ENCODE measurements at places on chromosomes 5 and 9.

GRCh38 chr5:151961557-151961956 is 36.9 kb upstream of the GLRA1 start:
- no peak for DNase-seq

- no peak for DNase-seq
Measured at GRCh38 chr9:92971121-92971520, 23.8 kb downstream of the FGD3 start.

GRCh38 chr9:102035929-102036328 is 297.5 kb upstream of the GRIN3A start:
- no peak for DNase-seq

DNA sequence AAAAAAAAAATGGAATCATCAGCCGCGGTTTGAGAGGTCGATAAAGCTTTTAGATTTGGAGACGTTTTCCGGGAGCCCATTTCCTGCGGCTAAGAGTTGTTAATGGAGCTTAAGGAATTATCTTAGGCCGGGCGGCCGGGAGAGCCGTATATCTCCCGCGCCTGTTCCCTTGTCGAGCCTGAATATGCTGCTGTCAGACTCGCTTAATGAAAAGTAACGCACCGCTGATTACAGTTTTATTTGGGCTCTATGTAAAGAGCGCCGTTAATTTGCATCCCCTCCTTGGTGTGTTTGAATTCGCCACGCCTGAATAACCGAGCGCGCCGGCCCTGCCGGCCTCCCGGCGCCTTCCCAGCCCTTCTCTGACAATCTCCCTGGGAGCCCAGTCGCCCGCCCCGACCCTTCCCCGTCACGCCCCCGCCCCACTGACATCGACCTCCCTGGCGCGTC is 7.9 kb downstream of the IRX4 start:
- no peak for DNase-seq

DNA sequence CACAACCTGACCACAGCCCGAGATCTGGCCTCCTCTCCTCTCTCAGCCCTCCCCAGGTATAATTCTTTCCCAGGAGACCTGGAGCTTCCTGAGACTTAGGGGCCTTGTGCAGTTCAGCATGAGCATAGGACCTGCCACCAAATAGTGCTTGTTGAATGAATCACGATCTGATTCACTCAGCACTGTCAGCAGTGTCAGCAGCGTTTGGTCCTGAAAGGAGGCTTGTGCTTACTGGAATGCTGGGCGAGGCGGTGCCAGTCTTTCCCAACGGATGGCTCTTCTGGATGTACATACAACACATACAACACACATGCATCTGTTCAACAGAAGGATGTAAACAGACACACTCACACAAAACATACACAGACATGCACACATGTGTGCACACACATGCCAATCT is 173.3 kb downstream of the COL23A1 start:
- DNase-seq = peak; percentile 81

- peak; percentile 86 for DNase-seq
Measured at GRCh38 chr5:98772415-98773213, 849 bp upstream of the RGMB start.

- DNase-seq = peak; percentile 23
Measured at GRCh38 chr9:5025416-5025815, 40.3 kb downstream of the JAK2 start.

GRCh38 chr5:175381130-175381529 is 62.9 kb downstream of the DRD1 start:
- no peak for DNase-seq

DNA sequence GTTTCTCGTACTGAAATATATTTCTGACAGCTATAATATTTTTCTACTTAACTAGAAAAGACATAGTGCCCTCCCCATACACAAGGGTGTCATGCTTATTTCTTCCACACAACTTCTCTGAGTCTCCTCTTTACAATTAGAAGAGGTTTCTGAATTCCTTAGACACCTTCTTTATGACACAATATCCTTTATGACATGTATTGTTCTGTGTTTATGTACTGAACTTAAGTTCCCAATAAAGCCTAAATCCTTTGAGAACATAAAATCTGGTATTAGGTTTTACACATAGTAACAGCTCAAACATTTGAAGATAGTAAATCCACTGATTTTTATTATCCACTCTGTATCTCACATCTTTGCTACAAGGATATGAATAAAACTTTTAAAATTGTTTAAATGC is 32.5 kb downstream of the GRAMD2B start:
- no peak for DNase-seq

GRCh38 chr5:143892271-143892670 is 80.3 kb downstream of the HMHB1 start:
- DNase-seq = no peak

GRCh38 chr5:39283231-39283818 is 64.0 kb upstream of the FYB1 start:
- peak; percentile 67 for DNase-seq

- no peak for DNase-seq
Measured at GRCh38 chr5:179276838-179277395, 68.3 kb downstream of the ADAMTS2 start.

DNA sequence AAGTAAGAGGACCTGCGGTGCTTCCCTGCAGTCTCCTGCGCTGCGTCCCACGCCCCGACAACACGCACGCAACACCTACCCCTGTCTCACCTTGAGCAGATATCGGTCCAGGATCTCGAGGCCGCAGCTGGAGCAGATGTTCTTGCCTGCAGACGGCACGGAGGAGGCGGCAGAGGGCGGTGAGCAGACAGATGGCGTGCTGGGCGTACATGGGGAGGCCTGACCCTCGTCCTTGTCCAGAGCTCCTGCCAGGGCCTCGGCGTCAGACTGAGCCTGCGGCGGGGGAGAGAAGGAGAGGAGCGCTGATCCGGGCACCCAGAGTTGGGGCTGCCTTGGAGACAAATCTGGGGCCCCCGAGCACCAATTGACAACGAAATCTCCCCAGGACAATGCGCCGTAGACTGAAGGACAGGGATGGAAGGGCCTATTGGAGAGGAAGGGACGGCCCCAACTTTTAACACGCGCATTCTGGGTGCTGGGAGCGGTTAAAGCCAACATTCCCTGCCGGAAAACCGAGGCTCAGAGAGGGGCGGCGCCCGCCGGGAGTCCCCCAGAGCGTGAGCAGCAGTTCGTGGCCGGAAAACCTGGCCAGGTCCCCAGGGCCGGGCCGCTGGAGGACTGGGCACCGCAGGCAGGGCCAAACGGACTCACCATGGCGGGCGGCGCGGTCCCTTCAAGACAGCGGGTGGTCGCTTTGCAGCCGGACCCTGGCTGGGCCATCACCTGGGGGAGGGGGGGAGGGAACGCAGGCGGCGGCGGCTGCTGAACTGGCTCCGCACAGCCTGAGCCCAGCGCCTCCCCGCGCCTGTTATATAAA is 1.8 kb downstream of the LHX6 start:
- no peak for DNase-seq

DNA sequence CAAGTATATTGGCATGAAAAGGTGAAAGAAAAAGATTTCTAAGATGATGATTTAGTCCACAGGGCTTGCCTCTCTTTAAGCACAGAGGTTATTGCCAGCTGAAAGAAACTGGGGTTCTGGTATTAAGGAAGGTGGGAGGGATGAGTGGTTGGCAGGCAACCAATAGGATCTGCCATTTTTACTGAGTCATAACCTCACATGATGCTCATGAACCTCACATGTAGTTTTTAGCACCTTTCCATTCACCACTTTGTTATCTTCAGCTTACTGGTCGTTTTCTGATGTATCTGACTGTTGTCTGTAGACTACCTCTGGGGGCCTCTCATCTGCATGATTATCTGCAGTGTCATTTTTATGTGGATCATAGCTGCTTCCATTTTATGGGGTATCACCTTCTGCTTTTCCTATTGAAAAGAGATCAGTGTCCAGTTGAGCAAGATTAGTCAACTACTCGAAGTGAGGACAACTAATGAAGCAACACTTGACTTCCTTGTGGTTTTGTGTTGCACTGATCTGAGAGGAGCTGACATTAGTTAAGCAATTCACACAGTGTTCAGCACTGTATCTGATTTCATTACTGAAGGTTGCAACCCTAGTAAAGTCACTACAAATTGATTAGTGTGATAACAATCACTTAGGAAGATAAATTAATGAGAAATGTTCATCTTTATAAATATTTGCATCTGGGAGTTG is 186.3 kb downstream of the SGCD start:
- no peak for DNase-seq

GRCh38 chr5:88944751-88945531 is 62.0 kb upstream of the MEF2C start:
- peak; percentile 66 for DNase-seq

Data from fibroblast of skin of scalp (primary cell).